ENCODE measurements at places on chromosomes 16 and 17.
A peak's percentile ranks its signal among the peaks of the same experiment; 100 is the strongest.

- DNase-seq = no peak
Measured at GRCh38 chr17:66786107-66786506, 48.8 kb upstream of the CACNG5 start.

- no peak for DNase-seq
Measured at GRCh38 chr16:31734265-31734664, 139.3 kb upstream of the ZNF267 start.

DNA sequence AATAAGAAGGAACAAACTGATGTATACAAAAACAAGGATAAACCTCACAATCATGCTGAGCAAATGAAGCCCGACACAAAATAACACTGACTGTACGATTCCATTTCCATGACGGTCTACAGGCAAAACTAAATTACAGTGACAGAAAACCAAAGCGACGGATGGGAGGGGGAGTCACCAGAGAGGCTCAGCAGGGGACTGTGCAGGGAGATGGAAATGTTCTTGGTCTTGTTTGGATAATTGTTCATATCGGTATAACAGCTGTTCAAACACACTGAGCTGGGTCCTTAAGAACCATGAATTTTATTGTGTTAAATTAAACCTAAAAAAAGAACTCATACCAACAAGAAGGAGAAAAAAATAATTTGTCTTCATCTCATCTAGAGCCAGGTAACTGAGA lies 97.8 kb downstream of the NXN start:
- no peak for DNase-seq

DNA sequence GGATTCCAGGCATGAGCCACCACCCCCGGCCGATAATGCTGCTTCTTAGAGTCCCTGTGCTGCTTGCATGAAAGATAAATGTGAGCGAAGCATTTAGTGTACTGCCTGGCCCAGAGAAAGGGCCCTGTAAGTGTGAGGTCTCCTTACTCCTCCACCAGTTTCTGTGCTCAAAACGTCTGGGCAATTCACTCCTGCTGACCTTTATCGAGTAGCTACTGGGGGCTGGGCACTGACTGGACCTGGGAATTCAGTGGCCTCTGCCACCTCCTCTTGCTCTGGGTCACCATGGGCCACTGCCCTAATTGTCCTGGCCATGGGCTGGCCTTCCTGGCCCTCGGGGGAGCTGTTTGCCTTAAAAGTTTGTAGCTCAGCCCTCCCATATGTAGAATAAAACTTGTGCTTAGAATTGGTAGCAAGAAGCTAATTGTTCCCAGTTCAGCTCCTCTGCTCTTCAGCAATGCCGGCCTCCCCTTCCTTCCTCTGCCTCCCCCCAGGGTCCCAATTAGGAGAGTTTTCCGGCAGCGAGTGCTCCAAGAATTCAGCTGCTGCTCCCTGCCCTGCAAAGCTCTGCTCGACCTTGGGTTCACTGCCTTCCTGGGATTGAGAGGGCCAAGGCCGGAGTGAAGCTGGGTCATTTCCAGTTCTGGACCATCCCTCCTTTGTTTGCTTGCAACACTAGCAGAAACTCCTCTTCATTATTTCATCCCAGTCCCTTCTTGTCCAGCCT lies 98.9 kb upstream of the CDC42EP4 start:
- DNase-seq = no peak

DNA sequence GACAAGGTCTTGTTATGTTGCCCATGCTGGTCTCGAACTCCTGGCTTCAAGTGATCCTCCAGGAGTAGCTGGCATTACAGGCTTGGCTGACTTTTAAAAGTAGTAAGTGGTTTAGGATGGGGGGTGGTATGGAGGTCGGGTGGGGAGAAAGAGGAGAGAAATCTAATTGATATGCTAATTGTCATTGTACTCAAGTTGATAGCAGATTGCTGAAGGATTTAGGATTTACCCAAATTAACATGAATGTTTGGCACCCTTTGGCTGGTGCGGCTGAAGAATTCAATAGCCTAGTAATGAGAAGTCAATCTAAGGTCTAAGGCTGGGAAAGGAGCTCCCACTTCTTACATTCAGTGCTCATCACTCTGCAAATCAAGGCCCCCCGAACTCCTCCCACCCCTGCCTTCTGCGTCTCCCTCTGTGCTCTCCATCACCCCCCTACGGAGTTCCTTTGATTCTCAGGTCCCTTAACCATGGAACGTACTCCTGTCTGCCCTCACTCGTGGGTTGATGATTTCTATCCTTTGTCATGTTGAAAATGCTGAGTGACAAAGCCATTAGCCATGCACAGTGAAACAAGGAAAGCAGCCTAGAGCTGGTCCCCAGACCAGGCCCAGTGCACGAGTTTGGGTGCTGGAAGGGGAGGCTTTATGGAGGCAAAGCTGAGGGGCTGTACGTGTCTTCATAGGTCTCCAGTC lies 17.3 kb downstream of the CDH13 start:
- no peak for DNase-seq

DNA sequence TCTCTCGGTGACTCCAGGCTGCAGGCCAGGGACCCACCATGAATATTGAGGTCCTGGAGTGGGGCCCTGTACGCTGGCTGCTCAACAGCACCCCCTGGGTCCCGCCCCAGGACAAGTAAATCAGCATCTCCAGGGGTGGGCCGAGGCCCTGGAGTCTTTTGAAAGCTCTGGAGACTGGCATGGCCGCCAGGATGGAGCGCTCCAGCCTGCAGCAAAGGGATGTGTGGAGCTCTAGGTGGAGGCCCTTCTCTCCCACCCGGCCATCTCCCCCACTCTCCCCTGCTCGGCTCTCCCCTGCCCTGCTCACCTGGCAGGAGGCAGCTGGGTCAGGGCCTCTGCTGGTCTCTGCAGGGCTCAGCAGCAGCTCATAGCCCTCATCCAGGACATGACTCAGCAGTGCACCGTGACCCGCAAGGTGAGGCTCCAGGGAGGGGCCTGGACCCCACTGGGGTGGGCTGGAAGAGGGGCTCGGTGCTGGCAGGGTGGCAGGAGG lies 16.6 kb downstream of the SGSH start:
- DNase-seq = no peak

- no peak for DNase-seq
Measured at GRCh38 chr16:69741519-69741918, 13.2 kb downstream of the NOB1 start.

GRCh38 chr17:60971515-60972369 lies 294.1 kb downstream of the BCAS3 start:
- no peak for DNase-seq

DNA sequence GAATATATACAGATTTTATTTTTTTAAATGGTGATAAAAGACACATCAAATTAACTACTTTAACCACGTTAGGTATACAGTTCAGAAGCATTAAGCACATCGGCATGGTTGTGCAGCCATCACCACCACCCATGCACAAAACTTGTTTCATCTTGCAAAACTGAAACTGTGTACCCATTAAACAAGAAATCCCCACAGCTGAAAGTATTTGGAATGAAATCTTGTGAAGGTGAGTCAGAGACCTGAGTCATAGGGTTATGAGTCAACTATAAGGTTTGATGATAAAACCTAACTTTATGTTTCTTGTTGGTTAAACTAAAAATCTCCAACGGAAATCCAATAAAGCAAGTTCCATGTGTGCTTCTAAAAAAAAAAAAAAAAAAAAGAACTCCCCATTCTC lies 561.6 kb upstream of the PSMD7 start:
- DNase-seq = no peak

DNA sequence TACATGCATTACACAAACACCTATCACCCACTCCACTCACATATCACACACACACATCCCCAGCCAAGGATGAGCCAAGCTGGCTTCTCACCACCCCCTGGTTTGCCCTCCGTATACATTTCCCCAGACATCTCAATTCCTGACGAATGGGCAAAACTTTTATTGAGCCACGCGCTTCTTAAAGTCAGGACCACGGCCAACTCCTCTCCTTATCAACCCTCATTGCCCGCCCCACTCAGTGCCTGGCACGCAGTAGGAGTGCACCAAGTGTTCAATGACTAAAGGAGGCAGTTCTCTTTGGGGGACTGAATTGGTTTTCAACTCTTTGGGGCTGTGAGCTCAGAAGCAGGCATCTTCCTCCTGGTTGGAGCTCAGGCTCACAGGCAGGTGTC lies 22.5 kb upstream of the C16orf78 start:
- no peak for DNase-seq

- DNase-seq = no peak
Measured at GRCh38 chr17:12859520-12859919, 70.2 kb downstream of the ARHGAP44 start.

DNA sequence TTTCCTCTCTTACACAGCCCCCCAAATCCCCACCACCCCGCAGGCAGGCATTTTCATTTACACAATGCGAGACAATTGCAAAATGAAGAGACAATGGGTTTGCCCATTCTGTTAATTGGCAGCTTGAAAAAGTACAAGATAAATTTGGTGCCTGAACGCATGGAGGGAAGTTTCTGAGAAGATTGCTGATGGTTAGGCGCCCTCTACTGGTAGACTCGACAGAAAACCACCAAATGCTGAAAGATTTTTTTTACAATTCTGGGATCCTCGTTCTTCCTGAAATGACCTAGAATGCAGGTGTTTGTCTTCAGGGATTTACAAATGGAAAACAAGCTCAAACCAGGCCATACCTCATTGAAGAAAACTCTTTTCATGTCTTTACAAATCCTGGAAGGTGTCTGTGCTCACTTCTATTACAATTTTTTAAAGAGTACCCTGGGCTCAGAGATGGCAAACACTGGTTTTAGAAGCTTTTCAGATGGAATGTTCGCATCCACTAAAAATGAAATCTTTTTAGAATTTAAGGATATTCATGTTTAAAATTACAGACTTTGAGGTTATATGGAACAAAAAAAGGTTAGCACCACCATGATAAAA lies 338.5 kb downstream of the PMP22 start:
- DNase-seq = peak; percentile 16

GRCh38 chr16:56783344-56783743 lies 53.4 kb downstream of the NUP93 start:
- no peak for DNase-seq

- DNase-seq = no peak
Measured at GRCh38 chr17:57939797-57940196, 15.4 kb downstream of the CUEDC1 start.

GRCh38 chr16:89197033-89197632 lies 3.2 kb downstream of the SLC22A31 start:
- DNase-seq = no peak

DNA sequence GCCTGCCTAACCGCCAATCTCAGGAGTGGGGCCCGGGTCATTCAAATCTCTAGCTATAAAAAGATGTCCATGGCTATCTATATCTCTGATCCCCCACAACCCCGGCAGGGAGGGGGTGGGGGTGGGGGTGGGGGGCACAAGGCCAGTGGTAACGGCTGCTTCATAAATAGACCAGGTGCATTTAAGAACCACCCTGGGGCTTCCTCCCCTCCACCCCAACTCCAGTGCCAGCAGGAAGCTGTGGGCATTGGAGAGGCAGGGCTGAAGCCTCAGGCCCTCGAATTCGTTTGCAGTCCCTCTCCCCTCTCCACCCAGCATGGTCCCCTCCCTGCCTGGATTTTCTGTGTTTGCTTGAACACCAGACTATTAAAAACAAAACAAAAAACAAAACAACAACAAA lies 56.0 kb downstream of the RAP1GAP2 start:
- DNase-seq = no peak

- no peak for DNase-seq
Measured at GRCh38 chr17:4739122-4740024, at the start of the genes CXCL16 and ZMYND15. Gene CXCL16 (minus strand): TSS chr17:4739928. CDS start chr17:4739339, 589 bp downstream. Gene ZMYND15 (plus strand): TSS chr17:4739833. CDS start chr17:4740549, 716 bp downstream.

- no peak for DNase-seq
Measured at GRCh38 chr16:69831212-69832123, 69.3 kb downstream of the WWP2 start.

- DNase-seq = no peak
Measured at GRCh38 chr16:59510008-59510424, 775.9 kb upstream of the GOT2 start.

DNA sequence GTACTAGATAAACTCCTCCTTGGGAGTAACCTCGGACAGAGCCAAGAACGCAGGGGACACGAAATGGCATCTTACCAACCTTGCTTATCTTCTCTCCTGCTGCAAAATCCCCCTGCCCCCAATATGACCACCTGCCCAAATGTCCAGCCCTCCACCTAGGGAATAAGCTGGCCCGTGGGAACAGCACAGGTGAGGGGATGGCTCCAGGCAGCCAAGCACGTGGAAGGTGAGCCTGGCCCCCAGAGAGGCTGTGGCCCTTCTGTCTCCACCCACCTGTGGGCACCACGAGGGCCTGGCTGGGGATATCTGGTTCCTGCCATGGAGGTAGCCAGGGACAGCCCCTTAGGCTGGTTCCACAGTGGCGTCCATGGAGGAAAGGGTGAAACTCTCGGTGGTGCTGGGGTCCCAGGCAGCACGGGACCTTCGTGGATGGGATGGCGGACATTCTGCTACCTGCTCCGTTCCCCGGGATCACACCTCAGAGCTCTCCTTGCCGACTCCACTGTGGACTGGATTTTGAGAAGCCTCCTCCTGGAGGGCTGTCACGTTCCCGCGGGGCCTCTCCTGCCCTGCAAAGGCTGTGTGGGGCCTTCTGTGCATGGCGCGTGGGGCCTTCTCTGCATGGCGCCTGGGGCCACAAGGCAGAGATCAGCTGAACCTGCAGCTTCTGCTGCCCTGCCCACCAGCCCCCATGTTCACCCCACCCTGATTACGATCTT lies 388.5 kb upstream of the TNRC6C start:
- DNase-seq = no peak

- no peak for DNase-seq
Measured at GRCh38 chr17:47803201-47803600, 18.4 kb downstream of the OSBPL7 start.

GRCh38 chr17:63138713-63139112 lies 172.7 kb downstream of the TANC2 start:
- DNase-seq = no peak

DNA sequence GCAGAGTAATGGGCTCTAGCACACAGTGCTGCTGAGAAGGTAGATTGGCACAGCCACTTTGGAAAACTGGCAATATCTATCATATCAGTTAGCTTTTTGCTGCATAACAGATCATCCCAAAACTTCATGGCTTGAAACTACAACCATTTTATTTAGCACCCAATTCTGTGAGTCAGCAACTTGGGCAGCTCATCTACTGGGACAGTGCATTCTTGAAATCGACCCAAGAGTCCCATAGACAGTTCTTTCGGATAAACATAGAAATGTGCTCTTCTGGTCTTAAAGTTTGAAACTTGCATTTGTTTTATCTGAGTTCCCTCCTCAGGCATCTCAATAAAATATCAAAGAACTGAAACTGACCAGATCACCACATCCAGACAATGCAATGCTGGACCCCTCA lies 76.7 kb downstream of the CEP112 start:
- DNase-seq = no peak

DNA sequence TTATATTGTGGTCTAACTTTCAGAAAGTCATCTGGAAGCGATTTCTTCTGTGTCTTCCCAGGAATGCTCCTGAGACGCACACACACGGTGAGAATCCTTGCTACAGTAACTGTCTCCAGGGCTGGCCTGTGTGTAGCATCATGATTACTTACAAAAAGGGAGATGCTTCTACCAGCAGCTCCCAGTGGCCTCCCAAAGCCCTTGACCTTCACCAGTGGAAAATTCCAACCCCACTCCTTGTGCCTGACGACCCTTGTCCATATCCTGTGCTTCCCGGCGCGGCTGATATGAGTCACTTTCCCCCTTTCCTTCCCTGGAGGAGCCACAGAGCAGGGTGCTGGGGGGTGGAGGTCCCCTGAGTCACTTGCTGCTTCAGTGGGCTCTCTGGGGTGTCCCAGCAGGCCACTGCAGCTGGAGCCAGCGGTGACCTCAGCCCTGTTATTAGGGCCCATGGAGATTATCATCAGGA lies 22.1 kb upstream of the NAT9 start:
- DNase-seq = no peak

Measured in stimulated activated CD8-positive, alpha-beta memory T cell treated with anti-CD3 and anti-CD28 coated beads, Interleukin-4, amount 100 ng/mL, for 24 hours (primary cell).